LHCN-M2 (cell line): ENCODE measurements at places on chromosomes 13 and 19.
A peak's percentile ranks its signal among the peaks of the same experiment; 100 is the strongest.

GRCh38 chr19:3503036-3503572 lies 2.6 kb upstream of the DOHH start:
- no peak for DNase-seq

- no peak for DNase-seq
These were observed 110.3 kb upstream of the VSTM2B start for GRCh38 chr19:29415507-29415906.

DNA sequence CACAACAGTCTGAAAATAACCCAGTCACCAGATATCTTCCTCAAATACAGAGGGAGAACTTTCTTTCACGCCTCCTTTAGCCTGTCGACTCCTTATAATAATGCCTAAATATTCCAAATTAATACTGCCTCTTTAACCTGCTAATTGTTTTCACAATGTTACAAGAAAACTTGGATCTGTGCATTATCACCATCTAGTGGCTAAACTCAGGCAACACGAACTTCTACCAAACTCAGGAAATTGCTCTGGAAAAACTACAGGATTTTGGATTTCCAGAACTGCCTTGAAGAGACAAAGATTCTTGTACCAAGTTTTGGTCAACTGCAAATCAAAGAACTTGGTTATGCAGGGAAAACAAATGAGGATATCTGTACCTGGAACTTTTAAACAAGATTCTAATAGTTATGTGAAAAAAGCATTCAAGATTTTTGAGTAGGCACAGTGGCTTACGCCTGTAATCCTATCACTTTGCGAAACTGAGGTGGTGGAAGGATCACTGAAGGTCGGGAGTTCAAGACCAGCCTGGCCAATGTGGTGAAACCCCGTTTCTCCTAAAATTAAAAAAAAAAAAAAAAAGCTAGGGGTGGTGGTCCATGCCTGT lies 10.8 kb downstream of the CLN5 start:
- peak; percentile 42 for DNase-seq

GRCh38 chr13:27636589-27637288 lies 15.0 kb downstream of the POLR1D start:
- no peak for DNase-seq

GRCh38 chr19:5968431-5969373 lies 9.2 kb downstream of the RANBP3 start:
- no peak for DNase-seq

DNA sequence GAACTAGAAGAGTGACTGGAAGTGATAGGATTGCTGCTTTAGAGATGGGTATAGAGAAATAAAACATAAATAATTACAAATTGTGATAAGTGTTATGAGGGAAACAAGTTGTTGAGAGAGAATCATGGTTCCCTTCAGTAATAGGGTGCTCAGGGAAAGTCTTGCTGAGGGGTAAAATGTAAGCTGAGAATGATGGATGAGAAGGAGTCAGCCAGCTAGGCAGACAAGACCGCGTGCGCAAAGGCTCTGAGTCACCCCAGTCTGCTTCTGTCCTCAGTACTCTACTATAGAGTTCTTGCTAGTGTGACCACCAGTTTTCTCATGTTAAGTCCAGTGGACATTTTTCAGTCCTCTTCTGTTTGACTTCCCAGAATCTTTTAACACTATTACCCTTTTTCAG lies 39.5 kb downstream of the PCCA start:
- peak; percentile 46 for DNase-seq

GRCh38 chr13:99501848-99502301 lies 603 bp downstream of the TM9SF2 start:
- DNase-seq = peak; percentile 17

DNA sequence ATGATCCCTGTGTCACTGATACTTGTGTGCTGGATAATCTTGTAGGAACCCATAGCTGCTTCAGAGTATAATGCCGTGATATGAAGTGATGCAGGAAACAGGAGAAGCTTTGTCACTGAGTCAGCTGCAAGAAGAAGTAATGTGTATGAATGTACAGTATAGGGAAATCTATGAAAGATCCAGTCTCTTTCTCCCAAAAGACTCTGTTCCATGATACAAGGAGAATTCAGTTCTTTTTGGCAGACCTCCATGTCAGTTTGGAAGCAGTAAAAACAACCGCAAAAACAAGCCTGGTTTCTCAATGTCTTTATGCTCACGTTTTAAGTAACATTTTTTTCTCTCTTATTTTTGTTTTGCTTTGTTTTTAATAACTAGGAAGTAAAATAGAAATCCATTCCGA lies 33.9 kb downstream of the PCDH17 start:
- DNase-seq = no peak
